HuH-7.5 (cell line): ENCODE measurements at places on chromosomes 7 and 10.

DNA sequence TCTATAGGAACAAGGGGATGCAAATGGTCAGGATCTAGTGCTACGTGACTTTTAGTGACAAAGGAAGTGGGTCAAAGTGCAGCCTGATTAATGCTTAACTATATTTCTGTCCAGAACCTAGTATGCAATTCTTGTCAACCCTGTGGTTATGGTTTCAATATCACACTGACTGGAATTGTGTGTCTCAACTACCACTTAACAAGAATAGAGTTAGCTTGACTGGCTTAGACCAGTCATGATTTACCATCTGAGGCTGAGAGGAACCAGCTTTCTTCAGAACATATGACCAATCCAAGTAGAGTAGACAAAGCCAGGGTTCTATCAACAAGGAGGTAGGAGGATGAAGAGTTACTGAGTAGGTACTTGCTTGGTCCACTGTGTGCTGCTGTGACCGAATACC lies 54.4 kb downstream of the MYPN start:
- DNase-seq, result no peak

DNA sequence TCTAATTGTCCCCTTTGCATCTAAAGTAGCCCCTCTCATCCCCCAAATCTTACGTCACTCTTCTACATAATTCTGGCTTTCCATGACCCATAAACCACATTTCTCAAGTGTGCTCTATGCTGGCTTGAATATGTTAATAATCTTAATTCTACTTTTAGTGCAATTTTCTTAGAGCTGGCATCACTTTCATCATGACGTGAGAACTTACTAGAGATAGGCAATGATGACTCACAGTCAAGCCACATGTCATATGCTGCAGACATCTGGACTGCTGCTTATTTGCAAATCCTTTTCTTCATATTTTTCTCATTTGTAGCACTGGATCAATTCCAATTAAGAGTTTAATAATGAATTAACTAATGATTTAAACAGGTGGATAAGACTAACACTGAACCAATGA lies 260.7 kb upstream of the PRKCQ start:
- no peak for DNase-seq

- peak; percentile 95 for DNase-seq
Measured at GRCh38 chr7:122886357-122887081, at the start of gene CADPS2. TSS of gene CADPS2 (minus strand) at chr7:122886460. CDS start at chr7:122886337, 123 bp downstream.

DNA sequence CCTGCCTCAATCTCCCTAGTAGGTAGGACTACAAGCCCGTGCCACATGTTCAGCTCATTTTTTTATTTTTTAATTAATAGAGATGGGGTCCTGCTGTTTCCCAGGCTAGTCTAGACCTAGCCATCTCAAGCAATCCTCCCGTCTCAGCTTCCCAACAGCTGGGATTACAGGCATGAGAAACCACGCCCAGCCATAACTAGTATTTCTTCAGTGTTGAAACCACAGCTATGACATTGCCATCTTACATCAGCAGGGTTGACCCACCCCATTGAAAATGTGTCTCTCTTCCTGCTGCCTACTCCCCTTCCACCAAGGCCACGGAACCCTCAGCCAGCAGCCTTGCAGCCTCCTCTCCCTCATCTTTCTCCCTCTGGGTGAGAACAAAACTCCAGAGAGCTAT lies 62.1 kb upstream of the ZNF746 start:
- no peak for DNase-seq

- DNase-seq, result no peak
Measured at GRCh38 chr7:16647435-16647960, 1.5 kb downstream of the BZW2 start.

- no peak for DNase-seq
Measured at GRCh38 chr10:92692080-92692671, 2.4 kb downstream of the HHEX start.

- no peak for DNase-seq
Measured at GRCh38 chr10:108064746-108065260, 900.3 kb upstream of the SORCS1 start.

- no peak for DNase-seq
Measured at GRCh38 chr10:36391405-36391804, 734.0 kb upstream of the ANKRD30A start.

DNA sequence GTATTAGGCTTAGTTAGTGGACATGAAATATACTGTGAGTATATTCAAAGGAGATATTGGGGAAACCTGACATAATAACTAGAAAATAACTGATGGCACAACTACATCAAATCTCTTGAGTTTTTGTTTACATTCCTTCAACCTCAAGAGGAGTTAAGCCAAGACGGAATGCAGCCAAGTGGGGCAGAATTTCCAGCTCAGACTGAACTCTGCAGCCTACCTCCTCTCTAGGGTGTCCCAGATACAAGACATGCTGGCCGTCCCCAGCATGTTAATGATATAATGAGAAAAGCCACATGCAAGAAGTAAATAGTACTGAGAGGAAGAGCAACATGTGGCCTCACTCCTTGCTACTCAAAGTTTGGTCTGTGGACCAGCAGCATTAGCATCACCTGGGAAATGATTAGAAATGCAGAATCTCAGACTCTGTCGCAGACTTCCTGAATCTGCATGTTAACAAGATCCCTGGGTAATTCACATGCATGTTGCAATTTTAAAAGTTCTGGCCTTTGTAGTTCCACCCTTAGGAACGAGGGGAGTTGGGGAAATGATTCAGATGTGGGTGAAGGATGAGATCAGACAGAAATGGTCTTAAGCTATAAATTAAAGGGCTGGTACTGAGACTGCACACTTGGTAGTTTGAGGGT lies 118.4 kb upstream of the CACUL1 start:
- DNase-seq, result no peak

GRCh38 chr7:157430721-157431120 lies 93.9 kb downstream of the DNAJB6 start:
- no peak for DNase-seq

GRCh38 chr10:114544045-114544659 lies 113.9 kb downstream of the ABLIM1 start:
- no peak for DNase-seq

- DNase-seq, result no peak
Measured at GRCh38 chr7:90119178-90119971, 34.9 kb upstream of the STEAP1 start.

DNA sequence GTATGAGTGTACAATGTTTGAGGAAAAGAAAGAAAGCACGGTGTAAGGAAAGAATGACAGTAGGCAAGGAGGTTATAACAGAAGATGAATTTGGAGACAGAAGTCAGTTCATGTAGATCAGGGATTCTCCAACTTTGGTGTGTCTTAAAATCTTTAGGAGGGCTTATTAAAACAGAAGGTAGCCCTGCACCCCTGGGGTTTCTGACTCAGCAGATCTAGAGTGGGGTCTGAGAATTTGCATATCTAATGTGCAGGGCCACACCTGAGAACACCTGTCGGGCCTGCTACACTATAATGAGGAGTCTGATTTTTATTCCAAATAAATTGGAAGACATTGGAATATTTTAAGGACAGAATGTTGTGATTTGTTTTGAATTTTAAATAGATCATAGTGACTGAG lies 120.6 kb downstream of the RNF133 start:
- DNase-seq, result no peak

GRCh38 chr7:150408393-150409299 lies 29.5 kb downstream of the ZNF775 start:
- DNase-seq, result no peak
